Large intestine (tissue), 12 donors: ENCODE measurements at places on chromosomes 7 and 10. TPM values are rescaled to one million over a fixed set of nuclear protein-coding genes. Genes with fewer than 3 reads are reported as not detected.

- H3K36me3 ChIP-seq: no peaks in the 10 kb centered on the region
- no peaks in the 10 kb centered on the region for H3K4me1 ChIP-seq
- H3K27ac ChIP-seq: no peak overlapping the region
- no peaks in the 10 kb centered on the region for H3K27me3 ChIP-seq
These were observed 77.6 kb upstream of the NME8 start for GRCh38 chr7:37770838-37771237.

GRCh38 chr7:32020551-32021159 is 49.6 kb downstream of the PDE1C start:
- H3K36me3 ChIP-seq: no peaks in the 10 kb centered on the region
- H3K4me1 ChIP-seq: peaks cover 9% of the 10 kb centered on the region
- DNase-seq: no peak
- no peak overlapping the region for H3K27ac ChIP-seq
- no peaks in the 10 kb centered on the region for H3K27me3 ChIP-seq
- H3K4me3 ChIP-seq: no peak overlapping the region

Gene DPCD
- 17.4 TPM for polyA plus RNA-seq

Gene PDZD7
- 95.8 TPM for polyA plus RNA-seq

Gene AFAP1L2
- 12.0 TPM for polyA plus RNA-seq
